Inflammatory macrophage treated with lipopolysaccharide for 4 hours (primary cell): ENCODE measurements at places on chromosomes 4 and X.
A peak's percentile ranks its signal among the peaks of the same experiment; 100 is the strongest.

GRCh38 chr4:86898562-86898961, 6.3 kb upstream of the C4orf36 start:
- no peak for DNase-seq

DNA sequence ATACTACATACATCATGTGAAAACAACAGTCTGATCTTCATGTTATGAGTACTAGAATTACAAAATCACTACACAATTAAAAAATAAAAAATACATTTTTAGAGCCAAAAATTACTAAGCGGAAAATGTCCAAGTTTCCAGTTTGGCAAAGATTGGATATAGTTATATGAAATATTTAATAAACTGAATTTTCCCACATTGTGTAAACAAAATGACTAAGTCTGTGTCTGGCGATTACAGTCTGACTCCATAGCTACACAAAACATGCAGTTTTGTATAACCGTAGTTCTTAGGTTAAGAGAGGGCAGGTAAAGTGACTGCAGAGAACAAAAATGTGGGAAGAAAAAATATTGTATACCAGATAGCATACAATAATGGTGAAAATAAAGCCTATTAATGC, 59.2 kb upstream of the TMEM47 start:
- no peak for DNase-seq

DNA sequence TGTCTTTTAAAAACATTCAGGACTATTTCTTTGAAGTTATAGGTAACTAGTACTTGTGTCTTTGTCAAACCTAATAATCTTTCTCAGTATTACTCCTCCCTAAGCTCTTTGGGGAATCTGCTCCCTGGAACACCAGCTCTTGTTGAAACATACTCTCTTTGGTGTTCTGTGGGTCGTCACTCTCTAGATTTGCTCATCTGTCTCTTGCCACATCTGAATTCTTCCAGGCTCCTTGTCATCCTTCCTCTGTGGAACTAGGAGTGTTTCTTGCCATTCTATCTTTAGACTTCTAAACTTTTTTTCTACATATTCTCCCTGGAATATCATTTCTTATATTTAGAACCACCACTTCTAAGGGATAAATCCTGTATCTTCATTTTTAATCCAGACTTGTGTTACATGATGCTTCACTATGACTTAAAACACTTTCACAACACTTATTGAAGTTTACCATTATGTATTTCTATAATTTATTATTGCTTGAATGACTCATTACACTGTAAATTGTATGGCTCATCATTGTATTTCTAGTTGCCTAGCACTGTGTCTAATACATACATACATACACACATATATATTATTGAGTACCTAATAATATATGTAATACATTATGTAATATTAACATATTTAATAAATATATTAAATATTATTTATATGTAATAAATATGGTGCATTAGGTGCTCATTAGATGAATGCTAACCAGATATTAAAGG, 186.1 kb downstream of the TMA16 start:
- DNase-seq = peak; percentile 59

DNA sequence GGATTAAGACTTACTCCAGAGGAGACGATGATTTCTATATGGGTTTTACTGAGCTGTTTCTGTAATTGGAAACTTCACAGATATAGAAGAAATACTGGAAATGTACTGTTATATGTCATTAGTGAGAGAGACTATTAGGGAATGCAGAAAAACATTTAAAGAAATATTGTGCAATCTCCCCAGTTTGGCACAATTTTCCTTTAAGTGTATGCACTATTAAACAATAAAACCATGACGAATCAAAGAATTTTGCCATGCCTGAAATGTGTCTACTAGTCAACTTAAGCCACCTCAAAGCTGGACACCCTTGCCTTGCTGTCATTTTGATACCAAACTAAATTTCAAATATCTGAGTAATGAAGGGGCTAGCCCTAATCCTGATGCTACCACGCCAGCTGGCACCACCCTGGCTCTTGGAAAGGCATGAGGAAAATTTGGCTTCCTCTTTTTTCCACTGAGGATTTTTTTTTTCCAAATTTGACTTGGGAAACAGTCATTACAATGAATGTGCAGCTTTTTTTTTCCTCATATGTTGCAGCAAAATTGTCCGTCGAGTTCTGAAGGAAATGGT, 36.1 kb downstream of the MTTP start:
- no peak for DNase-seq

GRCh38 chr4:102799816-102800215, 27.5 kb downstream of the UBE2D3 start:
- no peak for DNase-seq
